ENCODE measurements at places on chromosomes 5 and 9.

DNA sequence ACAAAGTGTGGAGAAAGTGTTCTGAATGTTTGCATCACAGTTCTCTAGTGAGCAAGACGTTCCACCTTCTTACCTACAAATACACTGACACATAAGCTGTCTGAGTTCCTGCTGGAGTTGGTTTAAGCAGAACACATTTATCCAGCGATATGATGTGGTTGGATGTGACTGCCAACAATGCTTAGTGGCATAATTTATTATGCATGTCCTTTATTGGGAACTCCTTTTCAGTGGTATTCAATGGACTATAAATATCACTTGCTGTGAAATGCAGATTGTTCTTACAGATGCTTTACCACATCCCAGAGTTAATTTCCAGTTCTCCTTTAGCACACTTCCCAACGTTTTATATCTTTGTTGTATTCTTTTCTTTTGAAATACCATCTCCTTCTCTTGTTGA lies 222.2 kb downstream of the LURAP1L start:
- DNase-seq, result no peak

DNA sequence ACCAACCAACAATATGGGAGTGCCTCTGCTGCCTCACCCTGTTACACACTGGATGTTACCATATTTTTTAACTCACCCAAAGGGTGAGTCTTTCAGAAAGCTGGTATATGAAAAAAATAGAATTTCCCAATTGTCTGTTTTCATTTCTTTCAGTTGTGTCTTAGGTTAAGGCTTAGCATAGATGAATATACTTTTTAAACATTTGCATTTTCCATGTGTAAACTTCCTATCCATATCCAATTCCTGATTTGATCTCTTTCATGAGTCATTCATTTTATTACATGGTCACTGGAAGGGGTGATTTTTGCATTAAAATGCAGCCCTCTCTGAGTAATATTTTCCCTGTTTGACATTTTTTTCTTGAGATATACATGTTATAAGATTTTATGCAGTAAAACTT lies 406.5 kb downstream of the SEMA5A start:
- no peak for DNase-seq

- no peak for DNase-seq
Measured at GRCh38 chr9:128011071-128011817, 30.5 kb upstream of the EEIG1 start.

GRCh38 chr9:131534721-131535237 lies 3.7 kb upstream of the UCK1 start:
- no peak for DNase-seq

DNA sequence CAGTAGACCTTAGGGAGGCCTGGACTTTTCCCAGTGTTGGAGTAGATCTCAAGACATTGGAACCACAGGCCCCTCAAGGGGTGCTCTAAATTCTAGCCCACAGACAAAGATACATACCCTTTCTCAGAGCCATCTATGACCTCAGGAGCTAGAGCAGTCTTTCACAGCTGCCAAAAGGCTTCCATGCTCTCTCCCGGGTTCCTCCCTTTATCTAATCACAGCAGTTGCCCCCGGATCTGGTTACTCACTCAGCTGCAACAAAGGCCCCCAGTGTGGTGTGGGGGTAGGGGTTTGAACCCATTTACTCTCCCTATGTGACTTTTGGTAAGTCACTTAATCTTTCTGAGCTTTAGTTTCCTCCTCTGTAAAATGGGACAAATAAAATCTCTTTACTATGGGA lies 27.0 kb downstream of the POU4F3 start:
- no peak for DNase-seq

- no peak for DNase-seq
Measured at GRCh38 chr9:136353757-136354488, 9.6 kb downstream of the DNLZ start.

- DNase-seq, result no peak
Measured at GRCh38 chr5:145536133-145536532, 299.0 kb downstream of the PRELID2 start.

Measured in NCI-H526 (cell line).